Mesothelial cell of epicardium (in vitro differentiated cells): ENCODE measurements at places on chromosomes 12 and 14.

DNA sequence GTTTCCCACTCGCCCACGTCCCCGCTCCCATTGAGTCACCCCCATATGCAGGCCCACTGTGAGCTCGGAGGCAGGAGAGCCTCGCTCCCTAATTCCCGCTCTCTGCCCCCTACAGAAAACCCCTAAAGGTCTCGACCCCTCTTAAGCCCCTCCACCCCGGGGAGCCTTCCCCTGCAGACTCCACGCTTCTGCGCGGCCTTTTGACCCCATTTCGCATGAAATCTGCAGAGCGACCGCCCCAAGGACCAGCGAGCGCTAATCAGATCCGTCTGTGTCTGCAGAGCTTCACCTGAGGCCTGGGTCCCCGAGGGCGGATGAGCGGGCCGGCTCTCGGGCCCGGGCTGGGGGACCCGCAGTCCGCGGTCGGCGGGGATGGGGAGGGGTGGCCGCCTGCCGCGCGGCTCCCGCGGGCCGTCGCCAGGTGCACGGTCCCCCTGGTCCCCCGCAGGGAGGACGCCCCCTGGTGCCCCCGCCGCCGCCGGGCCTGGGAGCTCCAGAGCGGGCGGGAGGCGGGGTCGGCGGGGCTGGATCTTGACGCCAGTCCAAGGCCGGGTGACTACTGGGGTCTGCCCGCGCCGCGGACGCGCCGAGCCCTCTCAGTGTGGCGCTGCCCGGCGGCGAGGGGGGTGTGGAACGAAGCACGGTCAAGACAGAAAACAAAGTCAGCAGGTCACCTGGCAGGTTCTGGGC lies 10.1 kb downstream of the BMP4 start:
- peak overlapping the region; percentile 72 for H3K4me3 ChIP-seq
- peaks cover 11% of the 10 kb centered on the region for H3K36me3 ChIP-seq
- no peak overlapping the region for H3K27ac ChIP-seq
- DNase-seq, result peak; percentile 39
- H3K4me1 ChIP-seq, result peaks cover 46% of the 10 kb centered on the region
- H3K27me3 ChIP-seq, result no peaks in the 10 kb centered on the region

DNA sequence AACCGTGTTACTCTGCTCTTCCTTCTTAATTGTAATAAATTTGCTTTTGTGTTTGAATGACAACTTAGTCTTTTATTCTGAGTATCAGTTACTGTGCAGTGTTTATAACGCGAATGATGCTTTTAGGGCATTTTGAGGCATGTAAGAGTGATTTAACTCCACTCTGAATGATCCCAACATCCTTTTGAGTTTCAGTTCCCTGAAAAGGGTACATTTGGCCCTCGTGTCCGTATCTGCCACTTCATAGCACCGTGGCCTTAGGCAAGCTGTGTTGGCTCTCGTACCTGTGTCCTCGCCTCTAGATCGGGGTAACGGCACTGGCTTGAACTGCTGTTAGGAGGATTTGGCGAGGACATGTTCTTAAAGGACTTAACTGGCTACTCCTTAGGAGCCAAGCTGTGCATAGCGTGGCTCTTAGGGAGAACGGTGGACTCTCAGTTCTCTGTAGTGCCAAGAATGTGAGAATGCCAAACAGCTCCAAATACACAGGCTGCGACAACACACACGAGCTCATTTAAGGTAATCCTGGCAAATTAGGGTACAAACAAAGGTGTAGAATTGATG lies 92.0 kb downstream of the PPP2R5C start:
- H3K36me3 ChIP-seq, result peaks cover 7% of the 10 kb centered on the region
- H3K27ac ChIP-seq, result no peak overlapping the region
- DNase-seq, result no peak
- H3K4me3 ChIP-seq, result no peak overlapping the region
- H3K4me1 ChIP-seq, result peaks cover 12% of the 10 kb centered on the region
- H3K27me3 ChIP-seq, result no peaks in the 10 kb centered on the region

- H3K4me1 ChIP-seq, result no peaks in the 10 kb centered on the region
- H3K4me3 ChIP-seq, result no peak overlapping the region
- DNase-seq, result no peak
- H3K27ac ChIP-seq, result no peak overlapping the region
These were observed 36.9 kb upstream of the PRMT8 start for GRCh38 chr12:3453990-3454680.

- no peak overlapping the region for H3K4me3 ChIP-seq
- no peak for DNase-seq
These were observed 99.0 kb upstream of the EVL start for GRCh38 chr14:99966037-99966835.

GRCh38 chr14:58866391-58866790 lies 228.6 kb downstream of the DACT1 start:
- H3K27me3 ChIP-seq, result no peaks in the 10 kb centered on the region
- no peak overlapping the region for H3K4me3 ChIP-seq
- no peak for DNase-seq
- no peaks in the 10 kb centered on the region for H3K36me3 ChIP-seq
- H3K27ac ChIP-seq, result peak overlapping the region; percentile 52

GRCh38 chr12:53344824-53345485 lies 8.8 kb upstream of the SP7 start:
- peak overlapping the region; percentile 96 for H3K27ac ChIP-seq
- H3K4me3 ChIP-seq, result peak overlapping the region; percentile 97
- H3K27me3 ChIP-seq, result peaks cover 8% of the 10 kb centered on the region
- DNase-seq, result peak; percentile 38
- H3K36me3 ChIP-seq, result no peaks in the 10 kb centered on the region

GRCh38 chr12:113984464-113984863 lies 18.3 kb upstream of the RBM19 start:
- H3K27me3 ChIP-seq, result peaks cover 28% of the 10 kb centered on the region
- no peak overlapping the region for H3K27ac ChIP-seq
- no peaks in the 10 kb centered on the region for H3K36me3 ChIP-seq
- no peak for DNase-seq
- H3K4me3 ChIP-seq, result no peak overlapping the region

DNA sequence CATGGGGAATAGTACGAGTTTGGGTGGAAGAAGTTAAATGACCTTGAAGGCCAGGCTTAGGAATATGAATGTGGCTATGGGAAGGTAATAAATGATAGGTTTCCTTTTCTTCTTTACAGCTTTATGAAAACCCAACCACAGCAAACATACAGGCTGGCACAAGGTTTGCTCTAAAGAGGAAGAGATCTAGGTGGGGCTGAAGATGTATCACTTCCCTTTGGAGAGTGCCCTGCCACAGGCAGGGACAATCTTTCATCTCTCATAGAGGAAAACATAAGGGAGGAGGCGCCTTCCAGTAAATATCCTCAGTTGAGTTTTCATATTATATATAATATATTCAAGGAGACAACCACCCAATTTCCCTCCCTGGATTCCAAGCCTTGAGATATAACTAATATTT lies 72.9 kb upstream of the FRMD6 start:
- no peak overlapping the region for H3K27ac ChIP-seq
- DNase-seq, result no peak
- no peak overlapping the region for H3K4me3 ChIP-seq
- H3K36me3 ChIP-seq, result no peaks in the 10 kb centered on the region
- H3K4me1 ChIP-seq, result peaks cover 21% of the 10 kb centered on the region
- H3K27me3 ChIP-seq, result no peaks in the 10 kb centered on the region

- H3K36me3 ChIP-seq, result no peaks in the 10 kb centered on the region
- H3K27ac ChIP-seq, result no peak overlapping the region
- no peak for DNase-seq
- H3K4me1 ChIP-seq, result no peaks in the 10 kb centered on the region
- no peak overlapping the region for H3K4me3 ChIP-seq
These were observed 397.8 kb downstream of the FUT8 start for GRCh38 chr14:65810322-65810721.

- no peaks in the 10 kb centered on the region for H3K27me3 ChIP-seq
- H3K4me1 ChIP-seq, result no peaks in the 10 kb centered on the region
- DNase-seq, result no peak
- no peak overlapping the region for H3K4me3 ChIP-seq
- H3K27ac ChIP-seq, result no peak overlapping the region
- no peaks in the 10 kb centered on the region for H3K36me3 ChIP-seq
These were observed 161.3 kb upstream of the GARIN6 start for GRCh38 chr12:99486277-99486676.

DNA sequence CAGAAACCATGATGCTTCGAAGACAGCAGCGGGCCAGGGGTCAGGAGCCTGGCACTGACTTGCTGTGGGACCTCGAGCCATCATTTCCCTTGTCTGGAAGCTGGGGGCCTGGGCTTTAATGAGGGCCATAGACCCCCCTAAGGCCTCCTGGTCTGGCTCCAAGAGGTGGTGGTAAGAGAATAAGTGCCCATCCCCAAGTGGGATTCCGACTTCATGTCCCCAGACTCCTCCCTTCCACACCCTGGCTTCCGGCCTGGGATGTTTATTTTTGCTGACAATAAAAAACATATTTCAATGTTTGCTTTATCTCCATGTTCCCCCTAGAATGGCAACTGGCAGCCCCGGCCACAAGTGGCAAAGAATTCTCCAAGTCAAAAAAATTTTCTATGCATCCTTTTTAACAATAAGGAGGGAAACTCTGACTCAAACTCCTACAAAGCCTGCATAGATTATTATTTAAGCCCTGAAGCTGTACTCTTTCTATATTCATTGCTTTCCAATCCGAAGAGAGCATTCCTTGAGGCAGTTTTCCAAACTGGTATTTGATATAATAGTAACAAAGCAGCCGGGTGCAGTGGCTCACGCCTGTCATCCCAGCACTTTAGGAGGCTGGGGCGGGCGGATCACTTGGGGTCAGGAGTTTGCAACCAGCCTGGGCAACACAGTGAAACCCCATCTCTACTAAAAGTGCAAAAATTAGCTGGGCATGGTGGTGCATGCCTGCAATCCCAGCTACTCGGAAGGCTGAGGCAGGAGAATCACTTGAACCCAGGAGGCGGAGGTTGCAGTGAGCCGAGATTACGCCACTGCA lies 84.0 kb downstream of the ITPK1 start:
- H3K27ac ChIP-seq, result no peak overlapping the region
- H3K27me3 ChIP-seq, result no peaks in the 10 kb centered on the region
- H3K4me3 ChIP-seq, result no peak overlapping the region
- H3K4me1 ChIP-seq, result peaks cover 22% of the 10 kb centered on the region
- DNase-seq, result no peak

DNA sequence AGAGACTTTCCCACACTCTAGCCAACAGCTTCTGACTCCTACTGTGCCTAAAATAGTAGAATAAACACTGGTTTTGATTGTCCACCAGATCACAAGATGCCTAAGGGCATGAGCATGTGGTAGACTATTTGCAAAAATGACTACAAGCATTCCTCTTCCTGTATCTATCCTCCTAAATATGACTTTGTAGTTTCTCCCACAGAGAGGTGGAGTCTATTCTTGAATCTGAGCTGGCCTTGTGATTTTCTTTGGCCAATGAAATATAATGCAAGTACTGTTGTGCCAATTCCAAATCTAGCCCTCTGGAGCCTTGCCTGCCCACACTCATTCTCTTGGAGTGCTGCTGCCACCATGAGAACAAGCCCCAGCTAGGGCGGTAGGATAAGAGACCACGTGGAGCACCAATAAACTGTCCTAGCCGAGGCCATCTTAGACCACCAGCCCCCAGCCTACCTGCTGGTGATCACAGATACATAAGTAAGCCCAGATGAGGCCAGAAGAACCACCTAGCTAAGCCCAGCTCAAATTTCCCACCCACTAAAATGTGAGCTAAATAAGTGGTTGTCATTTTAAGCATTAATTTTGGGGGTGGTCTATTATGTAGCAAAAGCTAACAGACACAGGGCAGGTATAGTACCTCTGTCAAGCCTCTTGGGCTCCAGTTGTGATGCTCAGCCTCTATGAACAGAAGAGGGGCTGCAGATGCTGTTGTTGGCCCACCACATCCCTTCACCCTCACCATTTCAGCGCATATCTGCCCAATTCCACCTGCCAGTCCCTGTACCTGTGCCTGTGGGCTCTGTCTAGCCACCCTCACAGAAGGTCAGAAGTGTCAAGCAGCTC lies 17.9 kb downstream of the ZFP36L1 start:
- no peak for DNase-seq
- H3K36me3 ChIP-seq, result no peaks in the 10 kb centered on the region
- H3K27me3 ChIP-seq, result no peaks in the 10 kb centered on the region
- H3K27ac ChIP-seq, result no peak overlapping the region
- H3K4me1 ChIP-seq, result peaks cover 16% of the 10 kb centered on the region

GRCh38 chr12:67692966-67693365 lies 44.4 kb downstream of the DYRK2 start:
- peaks cover 4% of the 10 kb centered on the region for H3K27me3 ChIP-seq
- no peaks in the 10 kb centered on the region for H3K36me3 ChIP-seq
- no peak overlapping the region for H3K4me3 ChIP-seq
- peaks cover 4% of the 10 kb centered on the region for H3K4me1 ChIP-seq
- no peak for DNase-seq
- H3K27ac ChIP-seq, result no peak overlapping the region

GRCh38 chr14:92898566-92899131 lies 24.3 kb upstream of the CHGA start:
- no peak overlapping the region for H3K4me3 ChIP-seq
- no peak overlapping the region for H3K27ac ChIP-seq
- H3K4me1 ChIP-seq, result no peaks in the 10 kb centered on the region
- DNase-seq, result no peak
- H3K27me3 ChIP-seq, result peaks cover 73% of the 10 kb centered on the region

DNA sequence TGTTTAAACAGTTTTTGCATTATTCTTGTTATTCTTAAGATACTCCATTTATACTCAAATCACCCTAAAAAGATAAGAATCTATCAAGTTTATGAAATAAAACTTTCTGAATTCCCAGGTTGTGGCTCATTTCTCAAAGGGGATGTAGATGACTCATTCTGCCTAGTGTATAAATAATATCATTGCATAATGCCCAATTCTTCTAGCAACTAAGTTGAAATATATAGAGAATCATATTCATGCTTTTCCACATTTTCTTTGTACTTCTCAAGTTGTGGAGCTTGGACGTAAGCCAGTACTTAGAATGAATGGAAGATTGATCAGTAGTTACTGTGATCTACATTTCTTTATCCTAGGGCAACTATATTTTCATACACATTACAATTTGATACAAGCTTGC lies 201.1 kb downstream of the PPFIA2 start:
- H3K4me3 ChIP-seq, result no peak overlapping the region
- H3K4me1 ChIP-seq, result peaks cover 3% of the 10 kb centered on the region
- no peaks in the 10 kb centered on the region for H3K36me3 ChIP-seq
- no peak overlapping the region for H3K27ac ChIP-seq
- peaks cover 24% of the 10 kb centered on the region for H3K27me3 ChIP-seq

- H3K27ac ChIP-seq, result no peak overlapping the region
- DNase-seq, result no peak
- peaks cover 10% of the 10 kb centered on the region for H3K4me1 ChIP-seq
These were observed 103.3 kb downstream of the ADCK1 start for GRCh38 chr14:77903221-77903620.

GRCh38 chr12:13173012-13173932 lies 23.3 kb upstream of the EMP1 start:
- H3K27ac ChIP-seq, result peak overlapping the region; percentile 96
- H3K36me3 ChIP-seq, result no peaks in the 10 kb centered on the region
- H3K27me3 ChIP-seq, result no peaks in the 10 kb centered on the region
- peak overlapping the region; percentile 12 for H3K4me3 ChIP-seq
- no peak for DNase-seq

GRCh38 chr12:33006106-33006505 lies 109.5 kb upstream of the PKP2 start:
- H3K27me3 ChIP-seq, result no peaks in the 10 kb centered on the region
- H3K4me1 ChIP-seq, result peaks cover 7% of the 10 kb centered on the region
- DNase-seq, result no peak
- peak overlapping the region; percentile 68 for H3K27ac ChIP-seq
- peaks cover 24% of the 10 kb centered on the region for H3K36me3 ChIP-seq
- H3K4me3 ChIP-seq, result no peak overlapping the region

- H3K4me3 ChIP-seq, result no peak overlapping the region
- no peak for DNase-seq
- no peak overlapping the region for H3K27ac ChIP-seq
- peaks cover 26% of the 10 kb centered on the region for H3K36me3 ChIP-seq
These were observed 1120.5 kb upstream of the FLRT2 start for GRCh38 chr14:84409435-84409834.

GRCh38 chr14:99038431-99038820 lies 233.6 kb downstream of the BCL11B start:
- no peak overlapping the region for H3K4me3 ChIP-seq
- H3K36me3 ChIP-seq, result no peaks in the 10 kb centered on the region
- no peak overlapping the region for H3K27ac ChIP-seq
- no peak for DNase-seq
- H3K27me3 ChIP-seq, result no peaks in the 10 kb centered on the region
